Hindlimb muscle (tissue), 1 donor: ENCODE measurements at places on chromosomes 6 and 20.

DNA sequence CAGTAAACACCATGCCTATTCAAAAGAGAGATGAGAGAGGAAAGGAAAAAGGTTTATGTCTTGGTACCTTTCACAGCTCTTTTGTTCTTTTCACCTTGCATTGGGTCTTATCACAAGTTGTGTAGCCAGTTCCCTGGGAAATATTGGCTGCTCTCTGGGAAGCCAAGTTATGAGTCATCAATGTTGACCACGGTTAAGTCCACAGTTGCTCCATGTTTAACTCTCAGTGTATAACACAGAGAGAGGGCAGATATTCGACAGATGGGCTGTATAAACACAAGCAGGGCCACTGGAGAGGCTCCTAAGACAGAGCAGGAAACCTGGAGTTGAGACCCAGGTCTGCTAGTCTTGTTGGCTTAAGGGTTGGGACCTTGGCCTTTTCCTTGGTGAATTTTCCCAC is 718.6 kb downstream of the QKI start:
- no peak for DNase-seq

GRCh38 chr6:110681543-110682459 is 133.5 kb downstream of the CDK19 start:
- DNase-seq = no peak

- DNase-seq = no peak
Measured at GRCh38 chr6:93581371-93581770, 162.0 kb upstream of the EPHA7 start.

GRCh38 chr6:13473768-13474165 is 13.6 kb downstream of the GFOD1 start:
- no peak for DNase-seq
